ENCODE measurements at places on chromosomes 4 and X. TPM values are rescaled to one million over a fixed set of nuclear protein-coding genes. Genes with fewer than 3 reads are reported as not detected.
A peak's percentile ranks its signal among the peaks of the same experiment; 100 is the strongest.

DNA sequence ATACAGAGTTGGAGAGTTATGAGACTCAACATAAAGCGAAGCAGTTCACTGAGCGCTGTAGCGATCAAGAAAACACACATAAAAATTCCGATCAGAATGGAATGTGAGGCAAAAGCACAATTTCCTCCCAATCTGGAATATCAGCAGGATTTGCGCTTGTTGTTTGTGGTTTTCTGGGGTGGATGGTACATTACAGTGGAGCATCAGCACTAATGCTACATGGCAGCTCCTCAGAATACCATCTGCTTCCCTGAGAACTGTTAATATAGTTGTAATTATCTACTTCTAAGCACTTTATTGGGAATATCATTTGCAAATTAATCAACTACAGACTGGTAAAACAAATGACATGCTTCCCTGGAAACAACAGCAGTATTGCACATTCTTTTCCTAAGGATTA lies 324.1 kb upstream of the PPARGC1A start:
- DNase-seq = no peak

DNA sequence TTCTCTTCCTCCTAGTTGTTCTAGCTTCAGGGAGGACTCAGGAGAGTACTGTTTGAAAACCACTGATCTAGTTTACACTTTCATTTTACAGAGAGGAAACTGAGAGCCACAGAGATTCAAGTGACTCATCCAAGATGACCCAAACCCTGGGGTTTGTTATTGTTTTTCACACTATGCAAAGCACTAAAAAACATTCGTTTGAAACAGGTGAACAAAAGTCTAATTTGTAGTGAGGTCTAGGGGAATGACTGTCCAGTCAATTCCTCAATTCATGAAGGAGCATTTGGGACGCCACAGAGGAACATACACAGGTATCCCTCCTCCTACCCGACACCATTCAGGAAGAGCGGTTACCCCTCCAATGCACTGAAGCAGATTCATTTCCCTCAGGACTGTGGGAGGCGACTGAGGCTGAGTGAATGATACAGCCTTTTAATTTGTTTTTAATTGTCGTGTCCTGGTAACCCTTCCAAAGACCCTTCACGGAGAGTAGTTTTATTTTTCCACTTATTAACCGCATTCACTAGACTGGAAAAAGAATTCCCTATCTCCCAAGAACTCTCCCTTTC lies 30.3 kb downstream of the TLR10 start:
- no peak for DNase-seq

The RHOXF2B gene
- not detected for total RNA-seq

The TMEM271 gene
- not detected for total RNA-seq

The TMEM47 gene
- 31.2 TPM for total RNA-seq

GRCh38 chr4:146674829-146675570 lies 36.3 kb downstream of the POU4F2 start:
- DNase-seq = no peak

GRCh38 chr4:2800691-2801596 lies 8.1 kb downstream of the SH3BP2 start:
- DNase-seq = peak; percentile 80

GRCh38 chrX:150219374-150220185 lies 143.5 kb upstream of the MAMLD1 start:
- no peak for DNase-seq

DNA sequence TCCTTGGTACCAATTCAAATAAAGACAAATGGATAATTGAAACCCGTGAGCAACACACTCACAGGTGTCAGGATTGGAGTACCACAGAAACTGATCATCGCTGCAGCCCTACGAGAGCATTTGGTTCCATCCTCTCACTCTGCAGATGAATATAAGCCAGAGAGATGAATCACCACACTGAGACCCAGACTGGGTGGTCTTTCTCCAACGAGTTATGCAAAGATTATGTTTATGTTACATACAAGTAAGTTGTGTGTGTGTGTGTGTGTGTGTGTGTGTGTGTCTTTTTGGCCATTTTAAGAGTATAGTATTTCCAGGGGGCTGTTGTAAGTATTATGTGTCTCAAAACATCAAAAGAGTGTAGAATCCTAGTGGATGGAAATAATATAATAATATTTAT lies 329.5 kb upstream of the ZFP42 start:
- no peak for DNase-seq

The CORIN gene
- 0.64 TPM for total RNA-seq

DNA sequence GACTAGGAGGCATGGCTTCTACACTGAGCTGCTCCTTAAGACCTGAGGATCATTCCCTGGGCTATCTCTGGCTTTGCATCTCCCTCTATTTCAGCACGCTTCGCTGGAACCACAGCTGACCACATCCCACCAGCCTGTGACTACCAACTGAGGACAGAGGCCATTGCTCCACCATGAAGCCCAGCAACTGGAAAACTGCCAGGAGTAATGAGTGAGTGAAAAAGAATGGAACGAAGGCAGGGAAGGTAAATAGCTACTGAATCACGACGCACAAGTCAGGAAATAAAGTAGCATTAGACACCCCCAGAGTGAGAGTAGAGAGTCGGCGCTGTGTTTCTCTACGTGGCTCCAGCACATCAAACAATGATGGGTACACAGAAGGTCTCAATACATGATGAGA lies 314.7 kb downstream of the LDB2 start:
- no peak for DNase-seq

The RGN gene
- 105 TPM for total RNA-seq

GRCh38 chr4:150394046-150394445 lies 187.9 kb upstream of the MAB21L2 start:
- no peak for DNase-seq

DNA sequence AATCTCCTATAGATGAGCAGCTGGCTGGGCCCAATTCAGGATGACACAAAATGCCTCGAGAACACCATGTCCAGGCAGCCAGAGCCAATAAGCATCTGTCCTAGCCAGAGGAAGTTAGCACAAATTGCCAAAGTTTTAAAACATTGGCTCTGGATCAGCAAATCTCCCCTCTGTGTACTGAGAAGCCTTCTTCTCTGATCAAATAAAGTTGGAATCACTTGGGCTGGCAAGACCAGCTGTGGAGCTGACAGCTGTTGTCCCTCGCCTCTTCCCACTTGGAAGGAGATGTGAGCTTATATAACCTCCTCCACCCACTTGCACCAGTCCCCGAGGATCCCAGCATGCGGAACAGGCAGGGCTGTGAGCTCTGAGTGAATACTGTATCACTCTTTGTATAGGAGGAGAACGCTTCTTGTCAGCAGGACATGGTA lies 183.9 kb downstream of the OPHN1 start:
- DNase-seq = no peak

The FRG2 gene
- not detected for total RNA-seq

DNA sequence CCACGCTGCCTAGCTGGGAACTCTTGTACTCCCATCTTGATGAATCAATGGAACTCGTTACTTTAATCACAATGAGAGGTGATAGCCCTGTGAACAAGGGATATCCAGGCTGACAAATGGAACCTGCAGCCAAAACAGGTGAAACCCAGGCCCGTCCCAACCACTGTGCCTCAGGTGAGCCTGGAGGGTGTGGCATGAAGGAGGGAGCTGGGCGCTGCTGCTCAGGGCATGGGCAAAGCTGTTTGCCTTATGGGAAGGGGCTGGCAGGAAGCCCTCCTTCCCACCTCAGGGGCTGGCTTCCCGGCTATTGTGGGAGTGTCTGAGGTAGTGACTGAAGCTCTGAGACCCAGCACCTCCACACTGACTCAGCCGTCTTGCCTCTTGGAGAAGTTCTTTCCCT lies 209.4 kb upstream of the ATP6AP2 start:
- DNase-seq = no peak

The SPANXN3 gene
- total RNA-seq = 0.52 TPM

GRCh38 chr4:138851391-138852335 lies 163.9 kb upstream of the NOCT start:
- DNase-seq = peak; percentile 37

- DNase-seq = peak; percentile 69
Measured at GRCh38 chr4:47704693-47705325, 133.1 kb downstream of the CORIN start.

- peak; percentile 61 for DNase-seq
Measured at GRCh38 chrX:51641421-51642021, 22.8 kb upstream of the CENPVL3 start.

DNA sequence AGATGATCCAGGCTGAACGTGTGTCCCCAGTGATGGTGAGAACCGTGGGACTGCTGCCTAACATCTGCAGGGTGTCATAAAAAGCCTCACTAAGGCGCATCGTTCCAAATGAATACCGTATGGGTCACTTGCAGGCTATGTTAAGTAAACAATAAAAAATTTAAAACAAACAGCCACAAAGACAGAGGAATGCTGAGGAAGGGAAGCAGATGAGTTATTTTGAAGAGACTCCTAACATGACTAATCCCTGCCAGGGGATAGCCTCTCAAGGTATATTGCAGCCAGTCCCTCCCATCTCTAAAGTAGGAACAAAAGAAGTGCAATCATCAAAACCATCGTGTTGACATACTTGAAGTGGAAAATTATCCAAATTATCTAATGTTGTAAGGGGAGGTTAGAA lies 83.8 kb downstream of the UNC5C start:
- DNase-seq = no peak

- no peak for DNase-seq
Measured at GRCh38 chr4:75822416-75822815, 79.8 kb downstream of the PPEF2 start.

GRCh38 chr4:92128676-92129075 lies 175.1 kb upstream of the GRID2 start:
- DNase-seq = no peak

GRCh38 chrX:6004529-6004928 lies 224.1 kb downstream of the NLGN4X start:
- DNase-seq = no peak

DNA sequence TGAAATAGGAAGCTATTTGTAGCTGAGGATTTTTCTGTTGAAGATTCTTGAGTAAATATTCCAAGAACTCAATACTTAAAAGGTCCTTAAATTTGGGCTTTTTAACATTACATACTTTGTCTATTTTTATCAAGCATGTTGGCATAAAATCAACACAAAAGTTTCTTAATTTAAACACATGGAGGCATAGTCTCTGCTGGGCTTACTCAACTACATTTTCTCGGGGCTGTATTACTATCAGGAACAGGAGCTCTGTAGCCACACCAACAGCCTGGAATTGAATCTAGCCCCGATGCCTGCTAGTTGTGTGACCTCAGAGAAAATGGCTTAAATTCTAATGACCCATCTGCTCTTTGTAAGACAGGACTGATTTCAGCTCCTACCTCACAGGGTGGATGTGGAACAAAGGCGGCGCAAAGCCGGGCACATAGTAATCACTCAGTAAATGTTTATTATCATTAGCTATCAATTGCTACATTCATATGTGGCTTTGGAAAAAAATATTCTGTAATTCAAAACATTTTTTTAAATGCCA lies 207.0 kb downstream of the NSUN7 start:
- no peak for DNase-seq

DNA sequence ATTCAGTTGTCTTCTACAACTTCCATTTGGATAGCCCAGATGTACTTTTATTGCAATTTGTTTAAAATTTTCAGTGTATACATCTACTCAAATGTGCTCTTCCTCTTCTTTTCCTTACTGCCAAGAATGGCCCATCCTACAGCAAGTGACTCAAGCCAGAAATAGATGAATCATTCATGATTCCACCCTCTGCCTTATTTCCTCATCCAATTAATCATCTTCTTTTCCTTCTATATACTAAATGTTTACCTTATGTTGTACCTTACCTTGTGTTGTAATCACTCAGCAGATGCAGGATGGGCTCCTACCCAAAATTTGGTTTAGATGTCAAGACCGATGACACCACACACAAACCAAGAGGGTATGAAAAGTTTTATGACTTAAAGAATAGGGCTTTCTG lies 437.8 kb downstream of the GRXCR1 start:
- DNase-seq = no peak

The ALB gene
- 25,578 TPM for total RNA-seq

The STATH gene
- total RNA-seq = not detected

DNA sequence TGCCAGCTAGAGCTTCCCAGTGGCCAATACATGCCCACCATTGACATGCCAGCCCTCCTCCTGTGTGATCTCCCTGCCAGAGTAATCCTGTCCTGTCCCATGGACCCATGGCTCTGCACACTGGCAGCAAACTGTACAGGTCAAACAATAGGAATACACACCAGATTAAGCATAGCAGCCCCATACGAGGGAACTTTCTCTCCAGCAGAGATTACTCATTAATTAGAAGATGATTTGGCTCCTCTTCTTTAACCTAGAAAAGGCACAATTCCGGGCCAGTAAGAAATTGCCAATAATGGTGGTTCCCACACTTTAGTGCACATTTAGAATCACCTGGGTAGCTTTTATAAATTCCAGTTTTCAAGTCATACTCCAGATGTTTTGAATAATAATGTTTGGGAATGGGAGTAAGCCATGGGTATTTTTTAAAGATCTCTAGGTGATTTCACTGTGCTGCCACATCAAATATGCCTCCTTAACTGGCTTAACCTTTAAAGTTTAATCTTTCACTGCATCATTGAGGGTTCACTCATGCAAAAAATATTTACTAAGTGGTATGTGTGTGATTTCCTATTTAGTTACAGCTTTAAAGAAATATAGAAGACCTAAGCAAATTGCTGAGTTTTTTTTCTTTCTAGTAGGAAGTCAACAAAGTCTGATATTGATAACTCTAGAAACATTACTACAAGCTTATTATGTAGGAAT lies 277.6 kb upstream of the NWD2 start:
- no peak for DNase-seq

DNA sequence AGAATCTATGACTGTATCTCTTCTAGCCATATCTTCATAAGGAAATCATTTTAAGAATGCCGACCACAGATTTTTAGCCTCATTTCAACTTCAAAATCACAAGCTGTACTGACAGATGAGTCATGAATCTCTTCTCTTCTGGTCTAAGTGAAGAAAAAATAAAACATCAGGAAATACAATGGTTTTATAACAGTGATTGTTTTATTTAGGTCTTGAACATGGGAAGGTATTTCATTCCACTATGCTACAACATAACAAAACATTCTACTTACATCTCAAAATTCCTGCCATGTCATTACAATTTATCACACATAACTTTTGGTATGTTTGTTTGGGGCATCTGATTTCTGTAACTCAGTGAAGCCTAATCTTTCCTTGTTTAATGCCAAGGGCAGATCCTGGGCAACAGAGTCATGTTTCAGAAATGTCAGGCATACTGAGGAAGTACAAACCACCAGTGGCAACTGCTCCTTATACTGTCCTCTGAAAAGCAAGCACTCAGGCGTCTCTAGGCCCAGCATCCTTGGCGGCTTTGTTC lies 325.0 kb downstream of the PDHA2 start:
- no peak for DNase-seq

GRCh38 chr4:168163106-168163505 lies 70.8 kb downstream of the ANXA10 start:
- DNase-seq = no peak

The CYLC1 gene
- not detected for total RNA-seq

The NKX3-2 gene
- total RNA-seq = 0.32 TPM

The FAM9C gene
- not detected for total RNA-seq

The XAGE1A gene
- not detected for total RNA-seq

DNA sequence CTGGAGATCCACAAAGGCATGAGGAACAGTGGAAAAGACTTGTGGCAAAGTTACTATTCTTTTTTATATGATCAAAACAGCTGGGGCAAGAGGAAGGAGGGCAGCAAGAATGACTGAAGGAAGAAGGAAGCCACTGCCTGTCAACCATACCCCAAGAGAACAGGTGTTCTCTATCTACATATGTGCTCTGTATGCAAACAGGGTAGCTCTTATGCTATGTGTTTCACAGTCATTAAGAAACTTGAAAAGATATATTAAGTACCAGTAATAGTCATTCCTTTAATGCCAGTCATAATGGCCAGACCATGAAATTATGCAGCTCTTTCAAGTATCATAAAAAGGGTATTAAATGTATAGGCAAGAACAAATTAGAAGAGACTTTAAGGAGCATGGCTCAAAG lies 363.9 kb downstream of the KLHL13 start:
- DNase-seq = no peak

- no peak for DNase-seq
Measured at GRCh38 chr4:42487230-42487629, 89.9 kb downstream of the SHISA3 start.

Data from hepatocyte (in vitro differentiated cells).